ENCODE measurements at places on chromosomes 7 and 10. TPM values are rescaled to one million over a fixed set of nuclear protein-coding genes. Genes with fewer than 3 reads are reported as not detected.

DNA sequence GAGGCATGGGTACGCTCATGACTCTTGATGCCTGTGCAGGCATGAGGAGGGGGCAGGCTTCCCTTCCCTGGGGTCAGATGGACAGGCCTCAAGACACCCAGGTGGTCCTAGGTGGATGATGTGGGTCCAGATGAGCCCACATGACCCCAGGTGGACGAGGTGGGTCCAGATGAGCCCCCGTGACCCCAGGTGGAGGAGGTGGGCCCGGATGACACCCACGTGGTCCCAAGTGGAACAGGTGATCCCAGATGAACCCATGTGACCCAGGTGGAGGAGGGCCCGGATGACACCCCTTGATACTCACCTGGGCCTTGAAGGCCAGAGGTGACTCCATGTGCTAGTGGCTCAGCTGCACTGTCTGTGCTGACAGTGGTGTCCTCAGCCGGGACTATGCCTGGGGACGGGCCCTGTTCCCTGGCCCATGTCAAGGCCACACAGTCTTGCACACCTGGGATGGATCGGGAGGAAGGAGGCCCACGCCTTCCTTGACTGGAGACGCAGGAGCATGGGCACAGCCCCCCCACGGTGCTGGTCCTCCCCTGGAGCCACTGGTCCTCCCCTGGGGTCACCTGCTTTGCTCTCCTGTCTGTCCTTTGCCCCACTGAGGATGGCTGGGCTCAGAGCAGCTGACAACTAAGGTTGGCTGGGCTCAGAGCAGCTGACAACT, 3.2 kb downstream of the PRAP1 start:
- DNase-seq: no peak

GRCh38 chr7:89401099-89401498, 605.6 kb upstream of the TEX47 start:
- DNase-seq: no peak

DNA sequence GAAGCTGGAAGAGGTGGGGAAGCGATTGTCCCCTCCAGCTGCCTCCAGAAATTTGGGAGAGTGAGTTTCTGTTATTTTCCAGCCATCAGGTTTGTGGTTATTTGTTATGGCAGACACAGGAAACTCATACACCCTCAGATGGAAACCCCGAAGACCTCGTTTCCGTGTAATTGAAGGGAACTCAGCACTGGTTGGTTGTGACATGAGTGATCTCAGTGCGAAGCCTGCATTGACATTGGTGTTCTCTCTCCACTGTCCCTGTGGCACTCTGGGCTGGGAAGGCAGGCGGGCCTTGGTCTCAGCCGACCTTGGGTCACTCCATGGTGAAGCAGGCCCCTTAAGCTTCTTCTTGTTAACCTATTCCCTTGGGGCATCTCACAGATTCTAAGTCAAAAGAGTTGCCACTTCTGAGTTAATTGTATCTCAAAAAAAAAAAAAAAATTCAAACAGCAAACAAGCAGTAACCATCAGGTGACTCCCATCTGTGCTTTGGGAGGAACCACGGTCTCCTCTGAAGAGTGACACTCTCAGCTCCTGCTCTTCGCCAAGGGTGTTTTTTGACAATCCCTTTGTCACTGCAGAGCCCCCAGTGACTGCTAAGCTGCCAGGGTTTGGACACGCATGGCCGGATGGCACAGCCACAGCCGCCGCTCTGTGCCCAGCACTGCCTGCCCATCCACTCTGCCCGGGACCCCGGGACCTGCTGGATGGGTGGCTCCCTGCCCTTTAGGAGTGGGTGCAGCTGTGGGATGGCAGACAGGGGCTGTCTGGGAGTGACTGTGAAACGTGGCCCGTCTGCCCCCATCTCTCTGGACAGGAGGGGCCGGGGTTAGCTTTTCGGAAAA, 233.6 kb downstream of the PRPF18 start:
- no peak for DNase-seq

GRCh38 chr10:130250127-130250526, 113.9 kb downstream of the GLRX3 start:
- no peak for DNase-seq

- no peak for DNase-seq
These were observed 352.4 kb downstream of the TCERG1L start for GRCh38 chr10:130958981-130959751.

DNA sequence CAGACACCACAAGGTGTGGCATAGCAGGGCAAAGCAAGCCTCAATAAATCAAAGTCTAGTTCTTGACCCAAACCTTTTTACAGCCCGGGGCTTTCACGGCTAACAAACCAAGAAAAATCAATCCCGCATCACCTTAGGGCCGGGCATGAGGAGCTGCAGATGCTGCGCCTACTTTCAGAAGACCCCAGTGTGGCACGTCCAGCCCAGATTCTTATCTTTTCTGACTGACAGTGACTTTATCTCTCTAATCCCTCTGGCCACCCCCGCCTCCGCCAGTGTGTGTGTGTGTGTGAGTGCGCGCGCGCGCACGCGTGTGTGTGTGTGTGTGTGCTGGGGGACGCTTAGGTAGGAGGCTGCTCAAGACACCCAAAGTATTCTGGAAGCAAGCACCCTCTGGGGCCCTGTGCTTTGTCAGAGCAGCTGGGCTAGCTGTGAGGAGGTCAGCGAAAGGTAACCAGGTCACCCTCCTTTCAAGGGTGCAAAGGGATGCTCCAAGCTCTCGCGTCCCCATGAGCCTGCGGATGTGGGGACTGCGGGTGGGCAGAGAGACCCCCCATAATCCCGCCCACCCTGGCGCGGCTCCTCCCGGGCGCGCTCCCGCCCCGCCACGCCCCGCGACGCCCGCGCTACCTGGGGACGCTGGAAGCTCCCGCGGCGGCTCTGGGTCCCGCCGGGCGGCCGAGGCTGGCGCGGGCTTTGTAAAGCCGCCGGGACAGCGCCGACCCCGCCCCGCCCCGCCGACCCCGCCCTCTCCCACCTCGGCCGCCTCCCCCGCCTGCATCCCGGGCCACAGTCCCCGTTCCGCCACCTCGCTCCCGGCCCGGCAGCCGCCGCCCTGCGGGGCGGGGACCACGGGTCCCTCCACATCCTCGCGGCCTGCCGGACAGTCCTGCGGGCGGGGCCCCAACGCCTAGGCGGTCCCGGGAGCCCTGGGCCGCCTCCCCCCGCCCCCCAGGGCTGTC, 57.1 kb upstream of the RHOBTB1 start:
- no peak for DNase-seq

DNA sequence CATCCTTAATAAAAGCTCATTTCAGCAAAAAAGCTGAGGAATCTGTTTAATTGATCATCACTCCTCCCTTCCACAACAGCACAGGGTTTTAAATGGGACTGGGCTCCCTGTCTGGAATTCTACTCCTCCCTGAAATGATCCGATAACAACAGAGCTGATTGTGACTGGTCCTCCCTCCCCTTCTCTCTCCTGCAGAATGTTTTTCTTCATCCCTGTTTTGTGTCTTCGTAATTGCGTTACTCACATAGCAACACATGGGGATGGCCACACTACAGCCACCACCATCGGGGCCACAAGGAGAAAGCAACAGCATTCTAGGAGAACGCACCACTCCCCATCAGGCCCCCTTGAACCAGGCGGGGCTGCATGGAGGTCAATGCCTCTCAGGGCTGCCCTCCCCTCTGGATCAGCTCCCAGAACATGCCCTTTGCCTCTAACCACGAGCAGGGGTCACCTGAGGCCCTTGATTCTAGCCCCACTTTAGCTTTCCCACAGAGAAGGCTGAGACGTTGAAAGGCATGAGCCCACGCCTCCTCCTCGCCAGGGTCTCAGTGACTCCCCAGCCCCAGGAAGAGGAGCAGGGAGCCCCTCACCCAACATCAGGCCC, 152.6 kb downstream of the PLXNA4 start:
- no peak for DNase-seq

- DNase-seq: no peak
These were observed 173.5 kb downstream of the PLXNA4 start for GRCh38 chr7:132402751-132403245.

GRCh38 chr7:18116661-18117060, 89.0 kb upstream of the PRPS1L1 start:
- DNase-seq: no peak

DNA sequence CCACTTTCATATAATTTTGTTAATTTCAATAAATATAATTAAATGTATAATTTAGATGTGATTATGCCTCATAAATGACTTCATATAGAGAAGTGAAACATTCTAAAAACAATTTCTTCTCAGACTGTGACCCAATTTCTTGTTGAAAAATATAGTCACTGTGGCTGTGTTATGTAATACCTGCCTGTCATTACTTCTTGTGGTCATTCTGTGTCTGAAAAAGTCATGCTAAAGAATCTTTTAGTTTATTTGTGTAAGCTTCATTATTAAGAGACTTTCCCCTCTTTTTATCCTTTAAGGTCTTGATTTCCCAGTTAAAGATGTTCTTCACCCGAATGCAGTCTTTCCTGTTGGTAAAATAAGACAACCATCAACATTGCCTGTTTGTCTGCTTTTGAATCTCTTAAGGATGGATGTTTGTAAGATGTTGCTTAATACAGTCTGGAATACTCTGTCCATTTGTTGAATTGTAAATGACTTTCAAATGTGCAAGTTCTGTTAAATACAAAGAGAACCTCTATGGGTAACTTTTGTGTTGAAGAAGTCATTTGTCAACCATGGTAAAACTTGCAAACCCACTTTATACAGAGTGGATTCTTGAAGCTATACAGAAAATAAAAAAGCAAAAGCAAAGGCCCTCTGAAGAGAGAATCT, 16.0 kb downstream of the KAT6B start:
- no peak for DNase-seq

CADPS2 gene
- 1.7 TPM for polyA plus RNA-seq
